Omental fat pad (tissue), 4 donors: ENCODE measurements at places on chromosomes 13 and 19.

- DNase-seq: no peak
Observed at GRCh38 chr19:14116918-14117578, 514 bp downstream of the PRKACA start.

GRCh38 chr13:74835579-74835978, 646.4 kb downstream of the TBC1D4 start:
- no peak for DNase-seq

DNA sequence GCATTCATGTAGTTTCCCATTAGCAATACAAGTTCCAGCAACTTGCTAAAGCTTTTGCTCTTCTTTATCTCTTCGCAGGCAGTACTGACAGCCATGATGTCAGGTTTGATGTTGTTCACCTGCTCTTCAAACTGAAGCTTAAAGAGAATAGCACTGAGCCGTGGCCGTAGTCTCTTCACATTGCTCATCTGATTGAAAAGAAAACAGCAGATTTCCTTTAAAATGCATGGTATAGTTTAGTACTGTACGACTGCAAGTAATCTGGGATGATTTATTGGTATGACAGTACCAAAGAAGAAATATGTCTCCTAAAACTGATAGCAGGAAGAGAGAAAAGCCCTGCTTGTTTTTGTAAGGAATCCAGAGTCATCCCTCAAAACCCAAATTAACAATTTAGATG, 284.4 kb downstream of the DIAPH3 start:
- DNase-seq: no peak

DNA sequence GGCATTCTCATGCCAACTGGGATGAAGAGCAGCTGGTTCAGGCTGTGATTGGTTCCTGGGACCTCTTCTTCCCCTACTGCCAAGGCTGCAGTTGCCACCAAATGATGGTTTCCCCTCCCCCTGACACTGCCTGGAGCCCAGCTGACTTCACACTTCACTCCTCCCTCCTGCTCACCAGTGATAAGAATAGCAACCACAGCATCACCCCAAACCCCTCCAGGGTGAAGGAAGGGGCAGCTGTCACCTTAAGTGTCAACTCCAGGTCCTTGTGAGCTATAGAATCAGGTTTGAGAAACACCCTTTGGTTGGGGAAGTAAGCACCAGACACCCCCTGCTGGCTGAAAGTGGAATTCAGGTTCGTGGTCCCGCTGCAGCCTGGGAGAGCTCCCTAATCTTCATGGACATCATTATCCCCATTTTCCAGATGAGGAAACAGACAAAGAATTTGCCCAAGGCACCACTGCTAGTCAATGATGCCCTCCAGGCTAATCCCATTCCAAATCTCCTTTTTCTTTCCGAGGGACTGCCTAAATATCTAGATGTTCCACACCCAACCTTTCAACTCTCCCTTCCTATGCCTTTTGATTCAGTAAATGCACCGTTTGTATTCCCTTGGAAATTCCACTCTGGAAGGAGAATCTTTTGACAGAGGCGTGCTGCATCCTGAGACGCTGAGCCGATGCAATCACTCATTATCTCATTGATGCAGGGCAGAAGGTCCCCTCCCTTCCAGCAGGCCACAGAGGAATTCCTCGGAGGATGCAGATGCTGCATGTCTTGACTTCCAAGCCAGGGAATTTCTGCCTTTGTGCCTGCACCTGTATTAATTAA, 50.6 kb upstream of the UQCRFS1 start:
- peak; percentile 61 for DNase-seq

- DNase-seq: no peak
Observed at GRCh38 chr13:33776239-33776881, 41.6 kb upstream of the RFC3 start.

- no peak for DNase-seq
Observed at GRCh38 chr19:13866463-13867046, 10.4 kb upstream of the NANOS3 start.

- no peak for DNase-seq
Observed at GRCh38 chr13:90416938-90417337, 930.5 kb upstream of the MIR17HG start.

DNA sequence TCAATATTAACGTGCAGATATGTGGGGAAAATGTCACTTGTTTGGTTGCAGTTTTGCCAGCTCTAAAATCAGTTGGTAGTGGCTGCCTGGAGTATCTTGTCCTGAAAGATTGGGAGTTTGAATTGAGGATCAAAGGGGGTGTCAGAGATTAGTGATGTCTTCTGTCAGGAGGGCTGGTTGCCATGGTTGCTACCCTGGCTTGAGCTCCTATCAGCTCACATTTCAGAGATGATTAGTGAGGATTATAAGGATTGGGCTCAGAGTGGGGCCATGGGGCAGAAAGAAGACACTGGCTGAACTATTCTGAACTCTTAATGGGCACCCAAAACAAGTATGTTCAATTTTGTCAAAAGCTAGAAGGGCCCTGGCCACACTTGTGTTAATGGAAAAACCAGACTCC, 95.5 kb upstream of the RNF113B start:
- DNase-seq: no peak

DNA sequence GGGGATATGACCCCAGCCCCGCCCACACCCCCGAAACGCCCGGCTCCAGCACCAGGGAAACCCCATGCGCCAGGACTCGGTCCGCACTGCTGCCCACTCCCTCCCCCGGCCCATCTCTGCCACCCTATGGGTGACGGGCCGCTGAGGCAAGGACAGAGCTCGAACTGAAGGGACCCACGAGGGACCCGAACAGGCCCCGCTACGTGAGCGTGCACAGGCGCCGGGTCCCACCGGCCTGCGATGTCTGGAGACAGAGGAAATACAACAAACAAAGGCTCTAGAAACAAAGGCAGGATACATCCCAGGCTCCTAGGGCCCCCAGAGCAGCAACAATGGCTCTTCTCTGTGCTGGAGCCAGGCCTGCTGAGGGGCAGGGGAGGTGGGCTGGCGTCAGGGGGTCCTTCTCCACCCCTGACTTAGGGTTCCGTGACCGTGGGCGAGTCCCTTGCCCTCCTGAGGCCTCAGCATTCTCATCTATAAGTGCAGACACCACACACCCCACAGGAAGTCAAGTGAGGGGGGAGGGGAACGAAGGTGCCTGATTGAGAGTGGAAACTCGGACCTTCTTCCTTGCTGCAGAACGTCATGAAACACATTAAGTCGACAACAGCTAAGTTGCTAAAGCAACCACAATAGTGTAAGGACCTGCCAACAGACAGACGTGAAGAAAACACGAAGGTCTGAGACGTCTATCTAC, 3.1 kb downstream of the ABHD17A start:
- no peak for DNase-seq

DNA sequence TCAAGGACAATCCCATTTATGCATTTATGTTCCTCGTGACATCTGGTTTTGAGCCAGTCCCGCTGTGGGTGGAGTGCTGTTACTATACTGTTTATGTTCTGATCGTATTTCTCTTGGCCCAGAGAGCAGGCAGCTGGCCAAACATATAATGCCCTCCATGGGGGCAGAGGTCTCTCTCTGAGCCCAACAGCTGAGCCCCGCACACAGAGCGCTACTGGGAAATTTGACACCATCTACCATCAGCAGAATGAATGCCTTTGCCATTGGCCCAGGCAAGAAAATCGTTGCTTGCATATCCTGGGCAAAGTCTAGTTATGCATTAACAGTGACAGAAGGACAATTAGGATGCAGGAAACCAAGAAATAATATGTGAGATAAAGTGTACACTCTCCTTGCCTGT, 126.8 kb upstream of the CACNA1A start:
- DNase-seq: no peak

DNA sequence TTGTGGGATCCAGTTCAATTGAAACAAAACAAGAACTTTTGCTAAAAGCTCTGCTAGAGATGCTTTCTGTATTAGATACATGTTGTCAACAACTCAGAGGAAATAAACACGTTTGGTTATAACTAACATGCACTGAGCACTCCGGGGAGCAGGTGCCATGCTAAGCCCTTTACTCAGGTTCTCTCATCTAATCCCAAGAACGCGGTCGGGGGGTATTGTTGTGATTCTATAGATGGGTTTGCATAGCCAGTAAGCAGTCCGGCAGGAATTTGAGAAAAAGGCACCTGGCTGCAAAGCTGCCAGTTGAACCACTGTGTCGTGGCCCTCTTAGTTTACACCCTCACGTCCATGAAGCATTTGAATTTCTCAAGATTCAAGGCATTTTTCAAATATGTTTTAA, 24.3 kb upstream of the SPACA7 start:
- DNase-seq: no peak

- DNase-seq: no peak
Observed at GRCh38 chr13:43058318-43058674, 34.9 kb downstream of the DNAJC15 start.

- no peak for DNase-seq
Observed at GRCh38 chr19:47168065-47168464, 37.4 kb downstream of the SAE1 start.
